ENCODE measurements at places on chromosomes 2 and 18.

DNA sequence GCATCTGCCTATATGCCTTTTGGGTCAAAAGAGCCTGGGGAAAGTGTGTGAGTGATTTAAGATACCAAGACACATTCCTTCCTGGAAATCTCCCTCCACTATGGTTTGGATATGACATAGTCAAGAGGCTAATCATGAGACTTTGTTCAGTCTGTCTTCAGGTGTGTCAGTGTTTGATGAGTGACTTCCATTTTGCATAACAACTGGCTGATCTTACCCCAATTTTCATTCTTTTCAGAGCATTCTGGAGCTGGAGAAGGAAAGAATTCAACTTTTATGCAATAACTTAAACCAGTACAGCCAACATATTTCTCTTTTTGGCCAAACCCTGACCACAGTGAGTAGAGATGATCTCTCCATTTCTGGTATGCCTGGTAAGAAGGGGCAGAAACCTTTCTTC, 39.4 kb downstream of the SPC25 start:
- DNase-seq = no peak

DNA sequence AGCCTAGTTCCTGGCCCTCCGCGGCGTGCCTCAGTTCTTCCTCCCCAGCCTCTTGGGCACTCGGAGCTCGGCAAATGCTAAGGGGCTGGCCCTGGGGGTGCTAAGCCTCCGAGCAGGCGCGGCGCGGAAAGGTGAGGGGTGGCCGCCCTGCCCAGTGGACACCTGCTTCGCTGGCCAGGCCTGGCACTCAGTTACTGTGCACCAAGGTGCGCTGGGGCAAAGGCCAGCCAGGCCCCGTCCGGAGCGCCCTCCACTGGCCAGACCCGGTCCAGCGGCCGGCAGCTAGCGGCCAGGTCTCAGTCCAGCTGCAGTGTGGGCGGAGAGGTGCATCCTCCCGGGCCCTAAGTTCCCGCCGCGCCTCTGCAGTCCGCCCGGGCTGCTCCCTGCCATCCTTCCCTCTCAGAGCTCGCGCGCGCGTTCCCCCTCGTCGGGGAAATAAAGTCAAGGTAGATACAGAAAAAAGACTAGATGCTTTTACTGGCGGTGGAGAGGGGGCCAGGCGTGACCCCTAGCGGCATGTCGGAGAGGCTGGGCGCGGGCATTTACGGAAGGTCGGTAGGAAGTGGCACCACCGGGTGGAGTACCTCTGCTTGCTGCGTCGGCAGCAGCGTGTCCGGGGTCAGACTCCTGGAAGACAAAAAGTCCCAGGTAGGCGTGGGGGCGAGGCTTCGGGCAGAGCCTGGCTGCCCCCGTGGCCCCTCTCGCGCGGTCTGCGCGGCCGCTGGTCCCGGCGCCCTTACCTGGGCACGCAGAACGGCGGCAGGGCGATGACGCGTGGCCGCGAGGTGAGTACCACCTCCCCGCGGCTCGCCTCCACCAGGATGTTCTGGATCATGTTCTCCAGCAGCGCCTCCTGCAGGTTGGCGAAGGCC, 9.4 kb upstream of the CRYBA2 start:
- no peak for DNase-seq

DNA sequence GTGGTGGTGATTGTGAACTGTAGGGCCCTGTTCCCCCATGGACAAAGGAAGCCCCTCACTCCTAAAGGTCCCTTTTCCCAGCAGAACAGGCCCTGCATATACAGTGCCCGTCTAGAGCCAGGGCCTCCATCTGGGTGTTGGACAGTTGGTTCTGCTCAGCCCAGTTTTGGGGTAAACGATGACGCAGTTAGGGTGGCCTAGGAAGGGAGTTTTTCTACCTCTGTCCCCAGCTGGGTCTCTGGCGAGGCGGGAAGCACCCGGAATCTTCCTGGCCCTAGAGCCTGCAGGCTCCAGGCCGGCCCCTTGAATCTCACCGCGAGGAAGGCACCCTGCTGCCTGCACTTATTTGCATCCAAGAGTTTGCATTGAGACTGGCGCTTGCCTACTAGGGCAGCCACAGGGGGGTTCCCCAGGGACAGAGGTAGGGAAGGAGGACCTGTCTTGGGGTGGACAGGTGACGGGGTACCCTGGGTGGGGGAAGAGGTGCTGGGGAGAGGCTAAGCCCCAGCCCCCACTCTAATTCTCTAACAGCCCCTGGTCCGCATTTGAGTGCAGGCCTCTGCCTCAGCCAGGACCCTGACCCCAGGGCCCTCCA, 529 bp upstream of the MTA3 start:
- peak; percentile 16 for DNase-seq

- peak; percentile 82 for DNase-seq
Measured at GRCh38 chr18:3463051-3463450, 13.1 kb downstream of the TGIF1 start.

GRCh38 chr2:54457323-54458023, 1.3 kb downstream of the SPTBN1 start:
- DNase-seq = no peak

GRCh38 chr2:223929571-223930102, 15.5 kb downstream of the WDFY1 start:
- DNase-seq = no peak

GRCh38 chr2:239263669-239264491, 136.9 kb downstream of the HDAC4 start:
- DNase-seq = no peak

GRCh38 chr2:1591978-1592907, 152.1 kb downstream of the PXDN start:
- peak; percentile 71 for DNase-seq

DNA sequence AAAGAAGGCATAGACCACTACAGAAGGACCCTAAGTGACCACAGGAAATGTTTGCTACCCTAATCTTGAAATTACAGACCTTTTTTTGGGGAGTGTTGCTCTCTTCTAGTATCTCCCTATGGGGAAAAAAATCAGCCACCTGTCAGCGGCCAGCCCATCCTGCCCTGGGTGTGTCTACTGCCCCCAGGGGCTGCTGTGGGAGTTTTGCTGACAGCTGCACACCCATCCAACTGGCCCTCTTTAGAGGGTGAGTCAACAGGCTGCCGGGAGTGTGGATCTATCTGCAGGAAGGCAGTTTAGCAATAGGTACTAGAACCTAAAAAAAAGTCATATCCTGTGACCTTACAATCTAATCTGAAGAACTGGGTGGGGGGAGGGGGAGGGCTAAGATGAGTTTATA, 796 bp upstream of the DYSF start:
- no peak for DNase-seq

- no peak for DNase-seq
Measured at GRCh38 chr18:68574311-68574710, 140.6 kb downstream of the TMX3 start.

- no peak for DNase-seq
Measured at GRCh38 chr18:45863469-45863868, 38.0 kb downstream of the SIGLEC15 start.

DNA sequence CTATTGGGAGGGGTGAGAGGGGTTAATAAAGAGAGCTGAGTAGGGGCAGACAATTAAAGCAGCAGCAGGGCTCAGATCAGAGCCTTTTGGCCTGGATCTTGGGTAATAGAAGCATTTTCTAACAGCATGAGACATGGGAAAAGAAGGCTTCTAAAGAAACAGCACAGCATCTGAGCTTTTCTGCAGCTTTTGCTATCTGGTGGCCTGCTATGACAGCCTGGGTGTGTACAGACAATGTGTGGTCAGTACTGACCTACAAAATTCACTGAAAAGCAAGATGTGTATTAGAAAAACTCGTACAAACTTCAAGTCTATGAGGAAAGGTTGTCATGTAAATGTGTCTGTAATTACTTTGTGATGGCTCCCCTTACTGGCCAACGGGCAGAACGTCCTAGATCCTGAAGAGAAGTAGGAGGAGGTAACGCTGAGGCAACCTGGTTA, 95.6 kb downstream of the GALNT3 start:
- DNase-seq = peak; percentile 41

DNA sequence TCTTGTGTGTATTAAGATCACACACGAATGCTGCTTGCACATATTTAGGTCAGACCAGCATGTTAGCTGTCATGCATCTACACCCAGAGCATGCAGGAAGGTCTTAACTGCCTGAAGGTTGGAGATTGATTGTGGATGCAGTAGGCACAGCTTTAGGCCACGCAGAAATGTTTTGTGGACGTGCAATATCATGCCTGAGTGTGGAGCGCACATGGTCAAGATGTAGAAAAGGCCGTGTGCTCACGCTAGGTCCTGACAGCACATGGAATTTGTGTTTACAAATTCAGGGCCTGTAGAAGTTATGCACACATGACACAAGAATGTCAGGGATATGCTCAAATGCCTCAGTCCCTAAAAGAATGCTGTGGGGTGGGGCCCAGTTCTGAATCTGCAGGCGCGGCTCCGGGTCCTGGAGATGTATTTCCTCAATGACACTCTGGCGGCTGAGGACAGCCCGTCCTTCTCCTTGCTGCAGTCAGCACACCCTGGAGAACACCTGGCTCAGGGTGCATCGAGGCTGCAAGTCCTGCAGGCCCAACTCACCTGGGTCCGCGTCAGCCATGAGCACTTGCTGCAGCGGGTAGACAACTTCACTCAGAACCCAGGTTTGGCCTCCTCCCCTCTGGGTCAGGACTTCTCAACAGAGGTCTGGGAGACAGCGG, 27.9 kb downstream of the MARCO start:
- no peak for DNase-seq

GRCh38 chr2:11588228-11589110, 54.6 kb downstream of the GREB1 start:
- no peak for DNase-seq

- DNase-seq = peak; percentile 57
Measured at GRCh38 chr2:216034065-216034464, 20.7 kb upstream of the MREG start.

GRCh38 chr2:58616961-58617360, 375.8 kb upstream of the FANCL start:
- no peak for DNase-seq

GRCh38 chr2:152846697-152847470, 128.5 kb downstream of the ARL6IP6 start:
- peak; percentile 86 for DNase-seq

- no peak for DNase-seq
Measured at GRCh38 chr2:241992753-241993152, 123.2 kb downstream of the RTP5 start.

DNA sequence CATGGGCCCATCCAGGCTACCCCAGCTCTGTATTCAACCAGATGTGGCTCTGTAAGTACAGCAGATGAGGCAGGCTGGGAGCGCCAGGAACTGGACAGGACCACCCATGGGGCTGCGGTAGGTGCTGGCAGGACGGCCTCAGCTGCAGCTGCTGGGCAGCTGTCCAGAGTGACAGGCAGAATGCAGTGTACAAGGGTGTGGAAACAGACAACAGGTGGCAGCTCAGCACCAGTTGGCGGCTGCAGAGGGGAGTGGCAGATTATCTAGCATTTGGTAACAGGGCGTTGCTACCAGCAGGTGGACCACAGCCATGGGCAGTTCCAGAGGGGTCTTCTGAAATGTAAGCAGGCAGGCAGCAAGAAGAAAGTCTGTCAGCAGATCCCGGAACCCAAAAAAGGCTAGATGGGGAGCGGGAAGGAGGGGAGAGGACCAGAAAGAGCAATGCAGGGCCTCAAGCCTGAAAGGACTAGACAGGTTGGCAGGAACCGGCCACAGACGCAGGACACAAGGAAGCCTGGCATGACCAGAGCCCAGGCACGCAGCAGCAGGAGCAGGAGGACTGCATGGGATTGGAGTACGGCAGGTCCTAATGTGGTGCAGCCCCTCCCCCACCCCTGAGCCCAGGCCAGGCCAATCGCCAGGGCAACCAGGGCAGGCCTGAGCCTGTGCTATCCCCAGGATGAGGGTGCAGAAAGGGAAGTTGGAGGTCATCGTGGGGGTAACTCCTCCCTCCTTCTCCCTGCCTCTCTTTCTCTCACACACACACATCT, 24.7 kb downstream of the PKDCC start:
- no peak for DNase-seq

- DNase-seq = no peak
Measured at GRCh38 chr18:34938090-34938489, 103.1 kb upstream of the MAPRE2 start.

- no peak for DNase-seq
Measured at GRCh38 chr2:36366491-36367120, 11.0 kb downstream of the CRIM1 start.

DNA sequence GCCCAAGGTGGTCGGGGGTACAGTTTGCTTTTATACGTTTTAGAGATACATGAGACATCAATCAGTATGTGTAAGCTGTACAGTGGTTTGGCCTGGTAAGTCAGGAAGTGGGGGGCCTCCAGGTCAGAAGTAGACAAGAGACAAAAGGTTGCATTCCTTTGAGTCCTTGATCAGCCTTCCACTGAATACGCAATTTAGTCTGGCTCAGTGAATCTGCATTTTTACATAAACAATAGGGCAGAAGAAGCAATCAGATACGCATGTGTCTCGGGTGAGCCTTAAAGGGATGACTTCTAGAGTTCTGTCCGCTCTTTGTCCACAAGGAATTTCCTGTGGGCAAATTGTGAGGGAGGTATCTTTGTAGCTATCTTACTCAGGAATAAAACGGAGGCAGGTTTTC, 87.2 kb downstream of the SOWAHC start:
- no peak for DNase-seq

- no peak for DNase-seq
Measured at GRCh38 chr2:9033385-9034168, 30.1 kb upstream of the MBOAT2 start.

DNA sequence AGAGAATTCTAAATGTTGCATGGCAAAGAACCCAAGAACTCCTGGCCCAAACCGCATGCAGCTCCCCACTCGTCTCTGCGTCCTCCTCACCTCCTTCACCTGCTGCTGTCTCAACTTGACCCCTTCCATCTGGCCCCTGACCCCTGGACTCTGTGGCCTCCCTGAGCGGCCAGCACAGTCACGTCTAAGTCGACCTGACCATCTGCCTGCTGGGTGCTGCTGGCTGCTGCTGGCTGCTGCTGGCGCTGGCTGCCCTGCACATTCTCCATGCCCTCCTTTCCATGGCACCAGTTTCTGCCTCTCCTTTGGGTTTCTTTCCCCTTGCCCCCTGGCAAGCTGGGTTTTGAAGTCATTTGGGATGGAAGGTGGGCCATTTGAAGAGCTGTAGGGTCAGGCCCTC, 30.1 kb upstream of the ASB1 start:
- DNase-seq = no peak

Measured in fibroblast of skin of right quadriceps (primary cell).